ENCODE measurements at places on chromosomes 12 and 14.

DNA sequence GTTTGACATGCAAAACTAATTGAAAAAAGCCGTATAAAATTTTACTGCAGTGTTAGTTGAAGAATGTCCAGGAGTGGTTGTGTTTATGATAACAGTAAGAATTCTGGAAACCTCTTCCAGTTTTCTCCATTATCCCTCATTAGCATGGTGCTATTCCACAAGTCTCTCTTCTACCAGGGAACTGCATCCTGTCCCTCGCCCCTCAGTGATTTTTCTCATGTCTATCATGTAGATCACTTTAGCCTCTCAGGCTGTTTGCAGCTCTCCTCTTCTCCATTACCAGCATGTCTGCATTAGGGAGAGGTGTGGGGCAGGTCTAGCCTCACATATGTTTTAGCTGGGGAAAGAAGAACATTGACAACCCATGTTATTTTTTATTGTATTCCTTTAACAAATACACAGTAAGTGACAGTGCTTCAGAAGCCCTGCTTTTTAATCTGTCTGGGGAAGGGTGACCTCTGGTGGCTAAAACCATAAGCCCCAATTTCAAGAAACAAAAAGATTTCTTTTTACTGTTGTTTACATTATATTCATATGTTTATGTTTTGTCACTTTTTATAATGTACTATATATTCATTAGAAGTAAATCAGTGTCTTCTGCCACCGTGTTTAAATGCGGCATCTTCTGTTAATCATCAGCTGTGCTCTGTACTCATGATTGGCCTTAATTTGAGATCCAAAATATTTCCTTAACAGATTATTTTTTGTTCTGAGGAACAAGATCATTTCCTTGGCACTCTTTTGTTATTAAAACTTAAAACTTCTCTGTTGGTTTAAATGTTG is 70.7 kb downstream of the RASSF8 start:
- no peak for DNase-seq

DNA sequence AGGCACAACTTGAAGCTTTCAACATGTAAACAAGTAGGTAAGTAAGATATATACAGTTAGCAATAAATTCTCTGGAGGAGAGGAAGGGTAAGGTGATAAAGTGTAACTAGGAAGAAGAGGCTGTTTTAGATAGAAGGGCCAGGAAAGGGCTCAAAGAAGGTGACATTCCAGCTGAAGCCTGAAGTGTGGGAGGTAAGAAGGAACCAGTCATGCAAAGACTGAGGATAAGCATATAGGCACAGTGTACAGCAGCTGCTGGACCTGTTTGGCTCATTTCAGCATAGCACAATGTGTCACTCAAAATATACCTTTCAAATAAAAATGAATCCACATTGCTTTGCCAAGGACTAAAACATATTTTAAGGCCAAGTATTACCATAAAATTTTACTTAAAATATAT is 28.6 kb upstream of the ARL1 start:
- no peak for DNase-seq

- no peak for DNase-seq
These were observed 38.3 kb downstream of the GNS start for GRCh38 chr12:64720884-64721283.

- DNase-seq: no peak
These were observed 203.0 kb downstream of the SNAPC1 start for GRCh38 chr14:61965030-61965745.

DNA sequence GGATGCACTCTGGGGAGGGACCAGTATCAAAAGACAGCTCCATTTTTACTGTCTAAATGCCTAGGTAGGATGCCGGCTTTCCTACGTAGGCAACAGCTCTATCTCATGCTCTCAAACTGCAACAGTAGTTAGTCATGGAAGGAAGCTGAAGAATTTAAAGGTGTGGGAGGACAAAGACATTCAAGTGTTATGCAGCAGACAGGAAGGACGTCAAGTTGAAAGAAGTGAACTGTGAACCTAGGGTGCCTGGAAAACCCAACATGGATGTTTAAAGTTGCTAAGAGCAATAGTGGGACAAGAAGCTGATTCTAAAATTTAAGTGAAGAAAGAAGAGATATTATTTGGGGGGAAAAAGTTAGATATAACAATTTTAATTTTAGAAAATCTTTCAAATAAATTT is 5.9 kb downstream of the SEC23A start:
- DNase-seq: no peak

DNA sequence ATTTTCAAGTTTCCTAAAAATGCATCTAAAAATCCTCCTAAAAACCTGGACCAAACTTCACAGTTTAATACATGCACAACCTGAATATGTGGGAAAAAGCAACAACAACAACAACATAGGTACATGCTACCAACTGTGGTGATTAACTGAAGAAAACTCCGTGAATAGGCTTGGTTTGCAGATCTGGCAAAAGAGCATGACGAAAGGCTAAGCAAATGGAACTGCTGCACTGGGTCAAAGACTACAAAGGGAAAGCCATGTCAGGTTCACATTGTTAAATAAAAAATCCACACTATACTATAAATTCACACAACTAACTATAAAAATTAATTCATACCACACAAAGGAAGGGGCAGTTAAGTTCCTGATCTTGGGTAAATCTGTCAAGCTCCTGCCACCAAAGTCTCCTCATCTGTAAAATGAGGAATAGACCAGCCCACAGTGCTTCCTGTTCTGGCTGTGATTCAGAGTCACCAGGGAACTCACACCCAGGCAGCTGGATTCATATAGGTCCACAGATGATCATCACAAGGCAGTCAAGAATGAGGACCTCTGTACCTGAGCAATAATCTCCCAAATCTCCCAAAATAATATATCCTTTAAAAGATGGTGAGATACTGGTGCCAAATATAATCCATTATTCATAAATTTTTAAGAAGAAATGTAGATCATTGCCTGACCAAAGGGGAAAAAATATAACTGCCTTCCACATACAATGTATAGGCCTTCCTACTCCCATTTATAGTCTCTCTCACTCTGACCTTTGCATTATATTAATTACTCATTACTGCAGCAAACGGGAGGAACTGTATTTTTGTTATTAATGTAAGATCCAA is 7.0 kb downstream of the CORO1C start:
- no peak for DNase-seq

DNA sequence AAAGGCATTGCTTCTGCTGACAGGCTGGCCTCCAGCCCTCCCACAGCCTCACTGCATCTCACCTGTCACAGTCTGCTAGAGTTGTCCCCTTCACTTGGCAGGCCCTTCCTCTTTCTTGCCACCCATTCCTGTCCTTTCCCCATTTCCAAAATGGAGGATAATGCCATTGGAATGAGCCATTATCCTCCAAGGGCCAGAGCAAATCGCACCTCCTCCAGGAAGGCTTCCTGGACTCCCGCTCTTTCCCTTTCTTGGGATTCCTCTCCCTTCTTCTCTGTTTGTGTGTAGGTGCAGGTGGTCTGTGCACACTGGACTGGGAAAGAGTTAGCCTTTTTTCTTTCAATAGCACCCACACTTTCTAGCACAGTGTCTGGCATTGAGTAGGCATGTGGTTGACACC is 3.8 kb downstream of the KRT82 start:
- no peak for DNase-seq

- DNase-seq: no peak
These were observed 130.4 kb downstream of the GRIP1 start for GRCh38 chr12:66548338-66549049.
